ENCODE measurements at places on chromosomes 16 and 17.

DNA sequence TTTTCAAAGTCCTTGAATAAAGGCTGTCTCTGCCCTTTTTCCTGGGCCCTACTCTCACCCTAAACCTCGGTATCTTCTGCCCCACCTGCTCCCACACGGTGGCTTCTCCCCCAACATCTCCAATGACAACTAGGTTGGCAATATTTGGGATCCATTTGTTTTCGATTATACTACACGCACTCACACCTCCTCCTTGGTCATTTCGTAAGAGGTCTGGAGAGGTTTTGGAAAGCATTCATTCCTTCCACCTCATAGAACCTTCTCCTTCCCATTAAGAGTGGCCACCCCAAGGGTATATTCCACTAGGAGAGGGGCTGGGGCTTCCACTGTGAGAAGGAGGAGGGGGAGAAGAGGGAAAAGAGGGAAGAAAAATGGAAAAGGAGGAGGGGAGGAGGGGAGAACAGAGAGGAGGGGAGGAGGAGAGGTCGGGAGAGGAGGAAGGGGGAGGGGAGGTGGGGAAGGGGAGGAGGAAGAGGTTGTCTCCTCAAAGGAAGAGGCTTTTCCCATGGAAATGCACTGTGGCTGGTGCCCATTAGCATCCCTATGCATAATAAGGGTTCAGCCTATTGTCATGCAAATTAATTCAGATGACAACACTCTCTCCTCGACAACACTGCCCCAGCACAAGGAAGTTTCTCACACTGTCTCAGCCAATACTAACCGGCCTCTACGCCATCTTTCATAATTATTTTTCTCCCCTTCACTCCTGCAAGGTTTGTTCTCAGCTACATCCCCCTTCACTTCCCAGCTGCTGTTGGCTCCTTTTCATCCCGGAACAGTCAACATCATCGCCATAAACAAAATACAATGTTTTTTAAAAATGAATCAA is 30.0 kb downstream of the SOX9 start:
- peak; percentile 92 for DNase-seq

GRCh38 chr17:41986634-41987033 is 20.0 kb downstream of the CNP start:
- DNase-seq: no peak

GRCh38 chr17:72336026-72336803 is 215.4 kb downstream of the SOX9 start:
- DNase-seq: peak; percentile 72

GRCh38 chr17:44916781-44917241 is 1.5 kb upstream of the GFAP start:
- peak; percentile 52 for DNase-seq

DNA sequence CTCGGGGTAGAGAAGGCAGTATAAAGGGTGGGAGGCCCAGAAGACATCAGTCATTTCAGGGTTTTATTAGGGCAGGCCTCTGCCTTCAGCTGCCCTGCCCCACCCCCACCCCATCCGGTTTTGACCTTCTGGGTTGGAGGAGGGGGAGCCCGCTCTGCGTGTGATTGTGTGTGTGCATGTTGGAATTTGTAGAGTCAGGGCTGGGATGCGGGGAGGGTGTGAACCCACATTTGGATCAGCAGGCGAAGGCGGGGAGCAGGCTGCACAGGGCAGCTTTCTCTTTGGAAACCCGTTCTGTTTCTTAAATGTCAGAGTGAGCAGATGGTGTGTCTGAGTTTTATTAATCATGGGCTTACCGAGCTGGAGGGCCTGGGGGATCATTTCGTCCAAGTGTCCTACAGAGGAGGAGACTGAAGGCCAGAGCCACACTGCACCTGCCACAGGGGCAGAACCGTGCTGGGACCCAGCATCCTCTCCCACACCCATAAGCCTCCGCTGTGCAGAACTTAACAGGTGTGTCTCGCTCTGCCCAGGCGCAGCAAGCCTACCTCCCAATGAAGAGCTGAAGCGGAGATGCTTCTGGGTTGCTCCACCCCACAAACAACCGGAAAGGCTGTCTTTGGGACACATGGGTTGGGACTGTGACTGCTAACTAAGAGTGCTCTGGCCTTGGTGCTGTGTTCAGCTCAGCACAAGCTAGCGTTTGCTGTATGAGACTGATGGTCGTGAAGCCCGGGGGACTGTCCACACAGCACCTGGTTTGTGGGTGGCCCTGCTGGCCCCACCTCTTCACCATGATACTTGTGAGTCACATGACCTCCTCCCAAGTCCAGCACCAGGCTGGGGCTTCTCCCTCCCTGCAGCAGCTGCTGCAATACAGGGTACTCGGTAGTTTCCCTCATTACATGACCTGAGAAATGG is 70.9 kb upstream of the GSE1 start:
- DNase-seq: peak; percentile 55

- no peak for DNase-seq
Observed at GRCh38 chr16:66193543-66194229, 172.8 kb upstream of the CDH5 start.

- DNase-seq: no peak
Observed at GRCh38 chr17:34556931-34557330, 22.5 kb upstream of the TMEM132E start.

DNA sequence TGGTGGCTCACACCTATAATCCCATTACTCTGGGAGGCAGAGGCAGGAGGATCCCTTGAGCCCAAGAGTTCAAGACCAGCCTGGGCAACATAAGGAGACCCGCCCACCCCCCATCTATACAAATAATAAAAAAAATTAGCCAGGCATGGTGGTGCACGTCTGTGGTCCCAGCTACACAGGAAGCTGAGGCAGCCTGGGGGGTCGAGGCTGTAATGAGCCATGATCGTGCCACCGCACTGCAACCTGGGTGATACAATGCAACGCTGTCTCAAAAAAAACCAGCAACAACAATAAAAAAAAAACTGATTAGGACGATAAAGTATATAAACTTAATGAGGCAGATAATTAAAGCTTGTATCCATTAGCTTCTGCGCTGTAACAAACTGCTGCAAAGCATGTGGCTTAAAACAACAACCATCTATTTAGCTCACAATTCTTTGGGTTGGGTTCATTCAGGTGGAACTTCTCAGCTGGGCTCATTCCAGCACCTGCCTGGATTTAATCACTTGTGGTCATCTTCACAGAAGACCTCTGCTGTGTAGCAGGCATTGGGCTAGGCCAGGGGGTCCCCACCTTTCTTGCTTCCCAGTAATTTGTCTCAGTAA is 45.8 kb downstream of the LCMT1 start:
- DNase-seq: no peak

DNA sequence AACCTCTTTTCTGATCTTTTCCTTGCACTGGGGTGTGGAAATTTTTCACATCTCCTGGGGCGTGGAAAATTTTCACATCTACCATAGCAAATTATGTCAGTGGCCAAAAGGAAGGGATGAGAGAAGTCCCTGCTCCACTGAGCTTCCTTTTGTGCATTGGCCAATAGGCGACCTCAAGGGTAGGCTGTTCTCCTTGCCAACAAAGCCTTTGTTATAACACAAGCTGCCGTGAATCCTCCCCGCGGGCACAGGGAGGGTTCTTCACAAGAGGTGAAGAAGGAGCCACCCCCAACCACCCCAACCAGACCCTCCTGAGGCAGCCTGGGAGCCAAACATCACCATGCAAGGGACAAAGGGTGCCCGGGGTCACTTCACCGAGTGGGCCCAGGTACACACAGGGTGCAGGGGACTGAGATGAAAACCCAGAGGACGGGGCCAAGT is 6.5 kb downstream of the SLC5A11 start:
- no peak for DNase-seq

DNA sequence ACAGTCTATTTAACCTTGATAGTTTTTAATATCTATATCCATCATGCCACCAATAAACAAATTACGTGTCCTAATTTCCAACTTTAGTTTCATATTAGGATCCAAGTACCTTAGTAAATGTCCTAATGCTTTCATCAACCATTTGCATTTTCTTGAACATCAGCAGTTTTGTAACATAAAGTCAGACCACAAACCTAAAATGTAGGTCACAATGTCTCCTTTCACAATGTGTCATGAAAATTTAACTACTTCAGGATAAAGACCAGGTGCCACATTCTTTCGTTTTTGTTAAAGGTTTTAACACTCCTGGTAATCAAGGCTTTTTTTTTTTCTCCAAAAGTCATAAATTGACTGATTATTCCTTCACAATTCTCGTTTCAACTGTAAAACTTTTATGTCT is 310.7 kb upstream of the PMFBP1 start:
- DNase-seq: no peak

GRCh38 chr17:72481572-72481971 is 360.8 kb downstream of the SOX9 start:
- DNase-seq: no peak

DNA sequence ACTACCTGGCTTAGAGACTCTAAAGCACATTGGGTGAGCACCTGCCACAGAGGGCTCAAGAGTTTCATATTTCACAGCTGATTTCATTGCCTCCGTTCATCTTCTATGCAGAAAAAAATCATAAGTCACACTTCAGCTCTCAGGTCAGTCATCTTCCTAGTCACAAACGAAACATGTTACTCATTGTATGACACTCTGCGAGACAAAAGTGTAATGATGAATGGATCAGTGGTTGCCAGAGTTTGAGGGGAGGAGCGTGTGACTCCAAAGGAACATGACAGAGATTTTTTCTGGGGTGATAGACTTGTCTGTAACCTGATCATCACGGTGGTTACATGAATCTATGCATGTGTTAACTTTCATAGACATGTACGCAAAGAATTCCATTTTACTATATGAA is 195.2 kb upstream of the CNTNAP4 start:
- DNase-seq: no peak

GRCh38 chr16:3187798-3188674 is at the start of gene OR1F1:
TSS of gene OR1F1 (plus strand) at chr16:3188204.
- peak; percentile 88 for DNase-seq

GRCh38 chr17:8192070-8192815 is 2.3 kb upstream of the BORCS6 start:
- peak; percentile 98 for DNase-seq

- peak; percentile 38 for DNase-seq
Observed at GRCh38 chr16:4588386-4588785, 26.3 kb downstream of the UBALD1 start.

DNA sequence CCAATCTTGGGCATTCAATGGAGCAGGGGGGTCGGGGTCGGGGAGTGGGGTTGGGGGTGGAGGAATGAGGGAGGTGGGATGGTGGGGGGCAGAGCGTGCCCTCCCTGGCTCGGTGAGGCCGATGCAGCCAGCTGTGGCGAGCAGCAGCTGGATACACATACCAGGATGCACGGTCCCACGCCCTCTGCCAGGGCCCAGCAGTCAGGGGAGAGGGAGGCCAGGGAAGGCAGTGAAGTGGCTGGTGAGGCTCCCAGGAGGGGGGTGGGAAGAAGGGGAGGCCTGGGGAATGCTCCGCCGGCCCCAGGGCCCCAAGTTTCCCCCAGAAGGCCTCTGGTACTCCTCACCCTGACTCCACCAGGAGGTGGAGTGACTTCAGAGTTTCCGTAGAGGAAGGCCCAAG is 77.6 kb upstream of the LHX1 start:
- DNase-seq: no peak

DNA sequence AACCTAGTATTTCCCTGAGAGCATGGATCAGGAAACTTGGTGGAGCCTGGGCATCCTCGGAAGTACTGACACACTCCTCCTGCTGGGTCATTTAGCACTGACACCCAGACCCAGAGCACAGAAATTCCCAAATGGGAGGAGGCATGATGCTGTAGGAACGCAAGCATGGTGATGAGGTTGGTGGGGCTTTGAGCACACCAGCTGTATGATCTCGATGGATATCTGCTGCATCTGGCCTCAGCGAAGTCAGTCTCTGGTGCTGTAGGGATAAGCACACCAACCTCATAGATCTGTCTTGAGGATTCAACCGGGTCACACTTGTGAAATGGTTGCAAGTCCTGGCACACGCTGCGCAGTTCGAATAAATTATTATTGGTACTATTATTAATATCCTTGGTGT is 52.5 kb downstream of the SHISA6 start:
- DNase-seq: no peak

DNA sequence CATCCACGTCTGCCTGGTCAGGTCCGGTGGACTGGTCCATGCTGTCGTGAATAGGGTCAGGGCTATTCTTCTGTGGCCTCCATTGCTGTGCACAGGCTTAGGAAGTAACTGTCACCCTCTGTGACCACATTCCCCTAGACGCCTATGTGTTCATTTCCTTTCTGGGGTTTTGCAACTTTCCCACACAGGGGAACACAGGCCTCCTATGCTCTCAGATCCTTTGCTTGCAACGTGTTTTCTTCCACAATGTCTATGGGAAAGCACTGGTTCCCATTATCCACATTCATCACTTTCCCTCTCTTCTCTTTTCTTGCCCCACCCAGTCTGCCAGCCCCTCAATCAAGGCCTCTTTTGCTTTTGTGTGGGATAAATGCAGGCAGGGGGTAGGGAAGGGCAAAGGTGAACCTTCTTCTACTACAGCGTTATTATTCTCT is 43.2 kb upstream of the DNAJA2 start:
- DNase-seq: no peak

GRCh38 chr16:73064212-73064993 is 16.5 kb upstream of the ZFHX3 start:
- peak; percentile 80 for DNase-seq

GRCh38 chr17:10836966-10837590 is 809 bp downstream of the PIRT start:
- DNase-seq: no peak

DNA sequence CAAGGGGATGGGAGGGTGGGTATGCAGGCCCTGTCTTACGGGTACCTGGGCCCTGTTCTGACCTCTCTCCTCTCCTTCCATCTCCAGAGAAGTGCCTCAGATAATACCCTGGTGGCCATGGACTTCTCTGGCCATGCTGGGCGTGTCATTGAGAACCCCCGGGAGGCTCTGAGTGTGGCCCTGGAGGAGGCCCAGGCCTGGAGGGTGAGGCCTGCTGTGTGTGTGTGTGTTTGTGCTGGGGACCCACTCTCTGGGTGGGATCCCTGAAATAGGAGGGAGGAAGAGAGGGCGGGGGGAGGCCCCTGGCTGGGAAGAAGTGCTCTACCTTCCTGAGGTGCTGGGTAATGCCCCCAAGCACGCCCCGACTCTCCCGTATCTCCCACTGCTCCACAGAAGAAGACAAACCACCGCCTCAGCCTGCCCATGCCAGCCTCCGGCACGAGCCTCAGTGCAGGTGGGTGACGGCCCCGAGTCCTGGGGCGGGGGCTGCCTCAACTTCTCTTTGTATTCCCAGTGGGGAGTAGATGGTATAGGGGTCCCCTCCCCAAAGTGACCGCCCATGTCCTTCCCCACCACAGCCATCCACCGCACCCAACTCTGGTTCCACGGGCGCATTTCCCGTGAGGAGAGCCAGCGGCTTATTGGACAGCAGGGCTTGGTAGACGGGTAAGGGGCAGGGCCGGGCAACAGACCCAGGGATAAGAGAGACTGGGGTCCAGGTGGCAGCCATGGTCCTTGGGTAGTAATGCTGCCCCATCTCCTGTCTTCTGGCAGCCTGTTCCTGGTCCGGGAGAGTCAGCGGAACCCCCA is 7.8 kb downstream of the GRB7 start:
- DNase-seq: no peak

DNA sequence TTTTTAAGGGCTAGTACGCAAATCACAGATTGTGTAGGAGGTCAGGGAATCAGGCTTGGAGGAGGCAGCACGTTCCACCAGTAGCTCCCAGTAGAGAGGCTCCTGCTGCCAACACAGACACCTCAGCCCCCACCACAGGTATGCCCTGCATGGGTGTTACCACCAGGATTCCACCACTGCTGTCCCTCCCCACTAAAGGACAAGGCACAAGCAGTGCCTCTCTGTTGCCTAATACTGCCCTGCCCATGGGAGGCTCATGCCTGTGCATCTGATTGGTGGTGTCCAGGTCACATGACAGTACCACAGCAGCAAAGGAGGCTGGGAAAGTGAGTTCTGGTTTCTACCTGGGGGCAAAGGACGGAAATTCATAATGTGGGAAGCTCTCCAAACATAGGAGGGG is 33.6 kb upstream of the CACNG4 start:
- DNase-seq: peak; percentile 70

- DNase-seq: no peak
Observed at GRCh38 chr16:5903153-5903552, 805.6 kb upstream of the EEF2KMT start.
